Stimulated activated CD8-positive, alpha-beta memory T cell treated with anti-CD3 and anti-CD28 coated beads, Interleukin-4, amount 100 ng/mL, for 1 hour (primary cell): ENCODE measurements at places on chromosomes 7 and 10.

GRCh38 chr10:14459665-14460064 lies 128.9 kb upstream of the FRMD4A start:
- DNase-seq = no peak

- no peak for DNase-seq
These were observed 161.6 kb upstream of the MKLN1 start for GRCh38 chr7:131166066-131166465.

- DNase-seq = no peak
These were observed 330.4 kb upstream of the AOAH start for GRCh38 chr7:37054624-37055241.

GRCh38 chr7:108301387-108301786 lies 154.8 kb downstream of the NRCAM start:
- no peak for DNase-seq

DNA sequence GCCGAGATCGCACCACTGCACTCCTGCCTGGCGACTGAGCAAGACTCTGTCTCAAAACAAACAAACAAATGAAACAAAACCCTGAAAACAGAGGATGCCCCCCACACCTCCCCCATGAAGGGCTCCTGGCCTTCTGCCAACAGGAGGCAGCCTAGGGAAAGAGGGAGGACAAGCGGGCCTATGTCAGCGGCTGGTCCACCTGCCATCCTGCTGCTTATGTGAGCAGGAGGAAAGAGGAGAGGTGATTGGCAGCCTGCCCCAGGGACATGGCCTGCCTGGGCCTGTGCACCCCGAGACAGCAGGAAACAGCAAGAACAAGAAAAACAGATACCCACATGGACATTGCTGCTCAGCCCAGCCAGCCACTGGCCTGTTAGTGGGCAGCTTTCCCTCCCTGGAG lies 9.1 kb upstream of the ZNF316 start:
- no peak for DNase-seq

DNA sequence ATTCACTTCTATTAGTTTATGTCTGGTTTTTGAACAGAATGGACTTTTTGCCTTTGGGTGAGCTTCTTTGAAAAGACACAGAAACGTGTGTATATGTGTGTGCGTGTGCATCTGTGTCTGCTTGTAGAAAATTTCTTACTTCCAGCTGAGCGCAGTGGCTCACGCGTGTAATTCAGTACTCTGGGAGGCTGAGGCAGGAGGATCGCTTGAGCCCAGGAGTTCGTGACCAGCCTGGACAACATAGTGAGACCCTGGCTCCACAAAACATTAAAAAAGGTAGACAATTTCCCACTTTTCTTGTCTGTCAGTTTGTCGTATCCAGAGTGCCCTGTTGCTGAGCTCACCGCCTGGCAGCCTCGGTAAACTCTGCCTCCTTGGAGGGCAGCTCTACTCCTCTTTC lies 25.4 kb downstream of the PPP2R2D start:
- no peak for DNase-seq

DNA sequence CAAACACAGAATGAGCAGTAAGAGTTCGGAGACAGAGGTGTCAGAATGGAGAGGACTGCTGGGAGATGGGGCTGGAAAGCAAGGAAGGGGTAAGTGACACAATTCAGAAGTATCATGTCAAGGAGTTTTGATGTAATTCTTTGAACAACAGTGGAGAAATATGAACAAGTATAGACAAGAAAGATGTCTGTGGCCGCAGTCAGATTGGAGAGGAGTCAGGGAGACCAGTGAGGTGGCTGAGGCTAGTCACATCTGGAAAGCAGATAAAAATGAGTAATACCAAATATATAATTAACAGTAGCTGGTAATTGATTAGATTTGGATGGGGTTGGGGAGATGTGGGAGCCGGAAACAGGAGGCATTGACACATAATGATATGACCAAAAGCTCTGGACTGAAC lies 540.9 kb downstream of the SUGCT start:
- no peak for DNase-seq

GRCh38 chr10:55519264-55519663 lies 718.2 kb upstream of the PCDH15 start:
- no peak for DNase-seq

DNA sequence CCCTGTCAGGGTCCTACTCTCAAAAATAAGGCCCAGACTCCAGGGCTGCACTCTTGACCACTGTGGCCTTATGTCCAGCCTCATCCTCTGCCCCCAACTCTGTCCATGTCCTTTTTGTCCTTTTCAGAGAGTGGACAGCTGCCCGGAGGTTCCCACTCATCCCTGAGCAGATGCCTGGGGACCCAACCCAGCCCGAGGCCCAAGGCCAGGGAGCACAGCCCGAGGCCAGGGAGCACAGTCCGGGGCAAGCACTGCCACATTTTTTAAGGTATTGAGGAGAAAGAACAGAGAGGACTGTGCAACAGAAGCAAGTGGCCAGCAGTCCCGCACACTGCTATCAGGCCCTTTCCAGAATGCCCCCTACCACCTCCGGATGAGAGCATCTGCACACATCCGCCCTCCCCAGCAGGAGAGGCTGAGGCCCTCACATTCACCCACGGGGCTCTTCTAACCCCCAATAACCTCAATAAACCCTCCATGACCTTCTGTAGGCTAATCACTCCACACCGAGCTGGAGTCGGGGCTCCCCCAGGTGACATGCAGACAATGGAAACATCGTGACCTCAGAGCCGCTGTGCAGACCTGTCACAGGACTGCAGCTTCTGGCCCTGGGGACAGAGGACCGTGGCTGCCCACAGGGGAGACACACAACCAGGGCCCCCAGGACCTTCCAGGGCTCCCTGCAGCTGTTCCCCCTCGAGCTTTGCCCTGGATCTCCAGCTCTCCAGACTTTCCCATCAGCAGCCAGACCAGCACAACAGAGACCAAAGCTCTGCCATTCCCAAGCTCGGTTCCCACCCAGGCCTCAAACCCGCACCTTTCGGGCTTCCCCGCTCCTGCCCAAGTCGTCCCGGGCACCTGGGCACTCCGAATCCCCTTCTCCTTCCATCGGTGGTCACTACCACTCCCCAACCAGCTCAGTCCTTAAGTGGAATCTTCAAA lies 51.4 kb downstream of the CAMK2B start:
- no peak for DNase-seq

- no peak for DNase-seq
These were observed 852 bp upstream of the KLF6 start for GRCh38 chr10:3785851-3786271.

GRCh38 chr10:34006471-34006870 lies 672.0 kb upstream of the NRP1 start:
- DNase-seq = no peak

DNA sequence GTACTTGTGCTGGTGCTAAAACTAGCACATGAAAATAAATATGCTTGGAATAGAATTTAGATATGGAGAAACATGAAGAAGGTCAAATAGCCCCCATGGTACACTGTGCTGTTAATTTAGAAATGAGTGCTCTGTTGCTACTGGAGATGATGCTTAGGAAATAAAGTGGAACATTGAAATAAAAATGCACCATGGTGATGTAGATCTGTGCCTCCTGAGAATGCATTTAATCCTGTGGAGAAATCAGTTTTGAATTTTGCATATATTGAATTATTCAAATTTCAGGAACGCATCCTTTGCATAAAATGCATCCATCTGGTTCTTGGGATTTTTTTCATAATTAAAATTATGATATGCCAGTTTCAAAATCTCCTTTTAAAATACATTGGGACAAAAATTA lies 44.5 kb downstream of the PLEKHA8 start:
- no peak for DNase-seq
